ENCODE measurements at places on chromosomes 12 and 14.

- DNase-seq = no peak
Observed at GRCh38 chr12:54941659-54942058, 42.9 kb downstream of the TESPA1 start.

- no peak for DNase-seq
Observed at GRCh38 chr12:102682366-102683289, 202.3 kb upstream of the IGF1 start.

DNA sequence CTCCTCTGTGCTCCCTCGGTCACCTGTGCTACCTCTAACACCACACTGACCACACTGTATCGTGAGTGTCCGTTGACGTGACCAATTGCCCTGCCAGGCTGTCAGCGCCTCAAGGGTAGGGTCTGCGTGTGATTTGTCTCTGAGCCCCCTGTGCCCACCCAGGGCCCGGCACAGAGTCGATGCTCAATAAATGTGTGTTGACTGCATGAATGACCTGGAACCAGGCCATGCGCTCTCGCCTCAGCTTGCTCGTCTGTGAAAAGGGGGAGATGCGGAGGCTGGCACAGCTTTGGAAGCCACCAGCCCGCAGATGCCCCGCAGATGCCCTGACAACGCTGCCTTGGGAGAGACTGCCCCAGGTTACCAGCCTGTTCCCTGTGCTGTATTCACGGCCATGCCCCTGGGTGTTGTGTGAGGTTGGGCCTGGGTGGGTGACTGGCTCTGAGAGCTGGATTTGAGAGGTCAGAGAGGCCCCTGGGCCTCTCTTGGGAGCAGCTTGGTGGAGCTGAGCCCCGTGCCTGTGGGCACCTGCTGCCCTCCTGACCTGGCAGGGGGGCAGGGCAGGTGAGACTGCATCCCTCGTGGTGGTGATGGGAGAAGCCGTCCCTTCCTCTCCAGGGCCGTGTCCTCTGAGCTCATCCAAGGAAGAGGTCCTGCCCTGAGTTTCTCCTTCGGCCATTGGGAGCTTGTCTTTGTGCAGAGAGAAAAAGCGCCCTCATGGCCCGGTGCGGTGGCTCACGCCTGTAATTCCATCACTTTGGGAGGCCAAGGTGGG, 43.2 kb downstream of the CYP46A1 start:
- no peak for DNase-seq

- DNase-seq = no peak
Observed at GRCh38 chr12:120394483-120395367, 25.8 kb upstream of the MSI1 start.

DNA sequence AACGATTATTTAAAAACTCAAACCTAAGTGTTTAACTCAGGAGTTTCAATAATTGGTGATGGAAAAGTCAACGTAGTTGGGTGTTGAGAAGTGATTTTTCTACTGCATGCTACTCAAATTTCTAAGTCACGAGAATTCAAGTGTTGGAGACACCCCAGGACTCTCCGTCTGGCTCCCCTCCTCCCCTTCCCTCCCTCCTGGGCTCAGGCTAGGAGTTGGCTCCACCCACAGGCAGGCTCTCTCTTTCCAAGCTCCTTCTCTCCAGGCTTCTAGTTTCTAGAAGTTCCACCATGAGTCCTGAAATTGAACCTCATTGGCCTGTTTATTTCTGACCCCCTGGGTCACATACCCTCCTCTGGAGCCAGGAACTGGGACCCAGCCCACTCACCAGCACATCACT, 73.0 kb downstream of the TMEM132D start:
- DNase-seq = no peak

DNA sequence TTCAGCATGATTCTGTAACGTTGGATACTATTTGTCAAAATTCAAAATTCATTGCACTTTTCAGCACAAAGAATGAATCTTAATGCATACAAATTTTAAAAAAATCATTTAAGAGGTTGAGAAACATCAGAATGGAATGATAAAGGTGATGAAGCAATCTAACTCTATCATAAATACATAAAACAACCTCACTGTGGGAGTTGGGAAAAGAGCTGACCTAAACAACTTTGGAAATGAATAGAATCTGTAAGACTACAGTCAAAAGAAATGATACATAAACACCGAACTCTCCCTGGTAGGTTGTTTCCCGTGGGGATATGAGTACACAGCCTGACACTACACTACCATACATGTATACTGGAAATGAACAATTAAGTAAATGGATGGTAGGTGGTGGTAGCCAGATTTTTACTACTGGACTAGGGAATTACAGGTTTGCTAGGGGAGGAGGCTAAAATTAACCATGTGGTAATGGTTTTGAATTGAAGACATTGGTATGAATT, 64.9 kb upstream of the PARP11 start:
- DNase-seq = no peak

- no peak for DNase-seq
Observed at GRCh38 chr12:129258781-129259318, 405.6 kb downstream of the GLT1D1 start.

DNA sequence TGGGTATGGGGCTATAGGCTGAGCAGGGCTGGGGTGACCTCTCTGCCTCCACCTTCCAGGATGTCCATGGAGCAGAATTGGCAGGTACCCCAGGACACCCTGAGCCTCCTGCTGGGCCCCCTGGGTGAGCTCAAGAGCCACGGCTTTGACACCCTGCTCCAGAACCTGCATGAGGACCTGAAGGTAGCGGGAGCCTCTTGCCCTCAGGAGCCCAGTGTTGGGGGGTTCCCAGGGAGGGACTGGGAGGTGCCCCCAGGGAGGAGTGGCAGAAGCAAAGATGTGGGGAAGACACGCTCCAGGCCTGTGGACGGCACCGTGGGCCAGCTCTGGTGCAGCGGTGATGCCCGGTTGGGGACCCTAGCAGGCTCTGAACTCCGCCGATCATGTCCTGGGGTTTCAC, 8.3 kb downstream of the TNFAIP2 start:
- DNase-seq = no peak

GRCh38 chr14:54698966-54699530, 132.1 kb downstream of the SAMD4A start:
- no peak for DNase-seq

GRCh38 chr14:71783088-71783487, 149.1 kb upstream of the RGS6 start:
- DNase-seq = no peak

GRCh38 chr14:52303236-52303635, 10.9 kb upstream of the PTGER2 start:
- DNase-seq = no peak

DNA sequence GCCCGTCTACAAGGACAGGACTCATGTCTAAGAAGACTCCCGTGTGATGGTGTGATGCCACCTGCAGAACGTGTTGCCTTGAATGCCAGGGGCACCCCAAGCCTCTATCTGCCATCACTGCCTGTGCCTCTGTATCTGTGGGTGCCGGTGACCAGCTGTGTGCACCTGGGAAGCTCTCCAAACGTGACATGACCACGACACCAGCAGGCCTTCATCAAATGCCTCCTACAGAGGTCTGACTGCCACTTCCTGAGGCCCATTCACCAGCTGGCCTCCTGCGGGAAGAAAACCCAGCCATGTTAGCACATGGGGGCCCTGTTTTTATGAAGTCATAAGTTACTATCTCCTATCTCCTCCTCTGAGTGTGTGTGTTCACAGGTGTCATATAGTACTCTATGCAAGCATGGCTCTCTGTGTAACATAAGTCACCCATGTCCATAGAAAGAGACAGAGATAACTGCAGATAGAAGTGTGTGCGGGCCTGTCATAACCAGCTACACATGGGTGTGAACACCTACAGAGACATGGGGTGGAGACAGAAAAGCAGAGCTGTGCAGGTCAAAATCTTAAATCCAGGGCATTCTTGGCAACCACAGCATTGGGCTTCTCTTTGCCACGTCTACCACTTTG, 18.3 kb upstream of the SERPINA4 start:
- DNase-seq = no peak

DNA sequence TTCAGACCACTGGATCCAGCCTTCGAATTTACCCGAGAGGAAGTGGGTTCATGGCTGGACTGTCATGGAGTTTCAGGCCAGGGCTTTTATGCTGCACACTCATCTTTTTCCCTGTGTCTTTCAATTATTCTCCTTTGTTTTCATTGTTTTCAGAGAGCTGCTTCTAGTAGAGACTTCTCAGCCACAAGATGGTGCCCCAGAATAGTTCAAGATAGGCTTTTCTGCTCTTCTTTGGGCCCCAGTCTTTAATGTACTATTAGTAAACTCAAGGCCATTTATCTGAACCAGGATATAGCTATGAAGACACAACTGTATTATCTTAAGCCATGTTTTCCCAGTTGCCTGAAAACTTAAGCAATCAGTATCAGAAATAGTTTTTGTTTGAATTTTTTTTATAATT, 30.4 kb upstream of the PSMA6 start:
- no peak for DNase-seq
